NCI-H2107 (cell line): ENCODE measurements at places on chromosomes 7 and 10.

GRCh38 chr10:131896403-131896802 is 4.4 kb upstream of the PPP2R2D start:
- no peak for DNase-seq

- no peak for DNase-seq
These were observed 181.6 kb upstream of the HDAC9 start for GRCh38 chr7:18313965-18314364.

- DNase-seq: no peak
These were observed 35.3 kb upstream of the HIBADH start for GRCh38 chr7:27697861-27698430.

DNA sequence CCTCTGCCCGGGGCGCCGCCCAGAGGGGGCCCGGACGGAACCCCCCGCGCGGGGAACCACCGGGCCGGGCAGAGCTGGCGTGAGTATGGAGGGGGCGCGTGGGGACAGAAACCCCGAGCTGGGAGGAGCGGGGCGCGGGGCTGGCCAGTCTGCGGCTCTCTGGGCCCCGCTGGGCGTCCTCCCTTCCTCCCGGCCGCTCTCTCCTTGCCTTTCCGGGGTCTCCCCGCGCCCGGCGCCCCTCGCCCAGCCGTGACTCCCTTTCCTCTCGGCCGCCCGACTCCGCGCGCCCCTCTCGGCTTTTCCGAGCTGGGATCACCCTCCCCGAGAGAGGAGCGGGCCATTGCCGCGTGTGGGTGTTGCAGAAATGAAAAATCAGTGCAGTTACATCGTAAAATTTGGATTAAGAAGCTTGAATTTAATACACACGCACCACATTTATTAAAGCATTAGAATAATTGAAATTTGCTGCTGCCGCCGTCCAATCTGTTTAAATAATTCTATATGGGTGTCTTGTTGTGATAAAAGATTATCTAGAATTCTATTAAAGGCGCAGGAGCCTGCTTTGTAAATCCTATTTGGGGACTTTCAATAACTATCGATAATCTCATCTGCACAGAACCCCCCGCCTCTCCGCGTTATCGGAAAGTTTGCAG is 9.1 kb downstream of the UNCX start:
- no peak for DNase-seq

- DNase-seq: no peak
These were observed 4.1 kb downstream of the BAIAP2L1 start for GRCh38 chr7:98396768-98397167.
